ENCODE measurements at places on chromosomes 2 and 18. TPM values are rescaled to one million over a fixed set of nuclear protein-coding genes. Genes with fewer than 3 reads are reported as not detected.
A peak's percentile ranks its signal among the peaks of the same experiment; 100 is the strongest.

DNA sequence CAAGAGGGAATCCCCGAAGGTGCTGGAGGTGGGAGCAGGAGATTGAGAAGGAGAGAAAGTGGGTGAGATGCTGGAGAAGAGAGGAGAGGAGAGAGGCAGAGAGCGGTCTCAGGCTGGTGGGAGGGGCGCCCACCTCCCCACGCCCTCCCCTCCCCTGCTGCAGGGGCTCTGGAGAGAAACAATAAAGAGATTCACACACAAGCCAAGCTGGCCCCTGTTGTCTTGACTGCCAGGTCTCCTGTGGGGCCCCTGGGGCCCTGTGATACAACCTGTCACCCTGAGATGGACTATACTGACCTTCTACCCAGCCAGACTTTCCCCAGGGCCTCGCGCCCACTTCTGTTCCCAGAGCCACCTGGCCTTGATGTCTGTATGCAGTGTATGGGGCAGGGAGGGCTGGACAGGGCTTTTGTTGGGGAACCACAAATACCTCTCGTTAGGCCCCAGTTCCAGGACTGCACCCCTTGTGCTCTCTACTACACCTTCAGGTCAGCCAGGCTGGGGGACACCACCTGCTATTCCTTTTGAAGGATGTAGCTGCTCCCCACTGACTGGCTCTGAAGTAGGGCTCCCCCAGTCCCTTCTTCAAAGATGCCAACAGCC is 8.0 kb upstream of the SPEG start:
- no peak for ATAC-seq

DNA sequence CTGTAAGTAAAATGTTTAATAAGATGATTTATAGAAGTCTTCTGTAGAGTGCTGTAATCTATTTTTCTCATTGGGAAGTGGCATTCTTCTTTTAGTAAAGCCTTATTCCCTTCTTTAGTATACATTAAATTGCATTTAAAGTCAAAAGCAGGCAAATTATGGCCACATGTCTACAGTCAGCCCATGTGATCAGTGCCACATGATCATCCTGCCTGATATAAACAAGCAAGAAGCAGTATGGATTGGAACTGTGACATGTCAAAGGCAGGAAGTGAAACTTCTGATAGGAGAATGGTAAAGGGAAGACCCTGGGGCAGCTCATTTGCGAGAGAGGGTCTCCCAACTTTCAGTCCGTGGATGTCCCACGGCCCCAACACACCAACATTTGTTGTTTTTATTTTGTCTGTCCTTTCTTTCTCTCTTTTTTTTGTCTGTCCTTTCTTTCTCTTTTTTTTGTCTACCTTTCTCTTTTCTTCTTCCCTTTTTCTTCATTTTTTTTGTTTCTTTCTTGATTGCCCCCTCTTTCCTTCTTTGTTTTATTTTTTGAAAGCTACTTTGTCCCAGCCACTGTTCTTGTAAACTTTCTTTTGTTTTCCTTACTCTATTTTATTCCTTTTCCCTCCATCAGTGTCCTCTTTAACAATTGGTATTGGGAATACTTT is 154.9 kb downstream of the DTNA start:
- no peak for ATAC-seq

GRCh38 chr2:9753665-9754531 is 89.4 kb upstream of the TAF1B start:
- peak; percentile 4 for ATAC-seq

- ATAC-seq, result no peak
These were observed 56.6 kb downstream of the ZNF804A start for GRCh38 chr2:184654945-184655344.

DNA sequence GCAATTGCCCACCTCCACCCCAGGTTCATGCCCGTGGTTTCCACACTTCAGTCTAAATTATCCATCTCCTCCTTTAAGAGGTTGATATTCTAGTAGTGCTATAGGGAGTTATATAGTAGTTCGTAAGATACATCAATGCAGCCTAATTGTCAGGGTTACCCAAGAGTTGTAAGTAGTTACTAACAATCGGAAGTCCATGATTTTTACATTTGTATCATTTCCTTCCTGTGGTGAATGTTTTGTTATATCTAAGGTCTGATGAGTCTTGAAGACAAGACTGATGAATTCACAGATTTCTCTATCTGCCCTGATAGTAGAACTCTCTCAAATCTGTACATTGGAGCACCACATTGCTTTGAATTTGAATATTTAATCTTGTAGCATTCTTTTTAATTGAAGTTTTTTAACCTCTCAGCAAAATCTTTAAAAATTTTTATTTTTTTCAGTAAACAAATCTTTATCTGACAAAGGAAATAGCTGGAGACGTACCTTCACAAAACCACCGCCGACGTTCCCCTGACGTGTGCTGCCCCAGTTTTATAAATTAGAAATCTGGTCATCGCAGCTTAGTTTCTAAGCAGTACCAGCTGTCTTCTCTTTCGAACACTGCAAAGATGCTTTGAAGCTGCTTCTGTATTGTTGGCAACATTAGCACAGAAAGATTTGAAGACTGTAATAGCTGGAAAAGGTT is 264.5 kb downstream of the SOCS6 start:
- no peak for ATAC-seq

DNA sequence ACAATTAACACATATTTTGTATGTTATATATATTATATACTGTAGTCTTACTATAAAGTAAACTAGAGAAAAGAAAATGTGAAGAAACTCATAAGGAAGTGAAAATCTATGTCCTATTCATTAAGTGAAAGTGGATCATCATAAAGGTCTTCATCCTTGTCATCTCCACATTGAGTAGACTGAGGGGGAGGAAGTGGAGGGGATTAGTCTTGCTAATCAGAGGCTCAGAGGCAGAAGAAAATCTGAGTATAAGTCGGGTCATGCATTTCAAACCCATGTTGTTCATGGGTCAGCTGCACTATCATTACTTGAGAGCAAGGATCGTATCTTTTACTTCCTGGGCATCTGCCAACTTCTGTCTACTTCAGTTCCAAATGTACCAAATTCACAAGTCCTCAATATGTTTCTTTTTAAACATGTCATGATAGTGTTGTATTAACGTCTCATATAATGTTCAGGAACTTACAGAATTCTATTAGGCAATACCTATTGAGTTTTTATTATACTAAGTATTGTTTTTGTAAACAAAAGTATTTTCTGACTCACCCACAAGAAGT is 208.9 kb upstream of the BOD1L2 start:
- ATAC-seq, result no peak

- ATAC-seq, result peak; percentile 41
These were observed 42.1 kb downstream of the TPGS2 start for GRCh38 chr18:36786686-36787085.

DNA sequence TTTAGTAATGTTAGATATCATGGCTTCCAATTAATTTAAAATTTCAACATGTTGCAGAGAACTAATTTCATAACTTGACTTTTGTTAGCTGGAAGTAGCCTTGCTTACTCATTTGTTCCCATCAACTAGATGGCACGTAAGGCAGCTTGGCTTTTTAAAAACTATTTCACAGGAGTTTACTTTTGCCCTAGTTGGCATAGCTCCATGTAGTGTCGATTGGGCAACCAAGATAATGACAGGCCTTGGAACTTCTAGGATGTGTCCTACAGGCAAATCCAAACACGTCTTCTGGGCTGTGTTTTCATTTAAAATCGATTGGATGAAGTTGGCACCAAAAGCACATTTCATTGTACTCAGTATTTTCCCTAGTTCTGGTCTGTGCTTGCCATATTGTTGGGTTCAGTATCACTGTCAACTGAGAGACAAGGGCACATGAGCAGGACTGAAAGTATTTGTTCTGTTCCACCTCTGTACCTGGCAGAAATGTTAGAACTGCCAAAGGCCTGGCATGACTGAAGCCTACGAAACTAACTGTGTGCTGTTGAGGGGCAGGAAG is 29.4 kb downstream of the HADHB start:
- ATAC-seq, result peak; percentile 67

GRCh38 chr18:79794846-79795245 is 2.9 kb upstream of the KCNG2 start:
- no peak for ATAC-seq

- ATAC-seq, result no peak
These were observed 32.6 kb upstream of the APCDD1 start for GRCh38 chr18:10421859-10422258.

DNA sequence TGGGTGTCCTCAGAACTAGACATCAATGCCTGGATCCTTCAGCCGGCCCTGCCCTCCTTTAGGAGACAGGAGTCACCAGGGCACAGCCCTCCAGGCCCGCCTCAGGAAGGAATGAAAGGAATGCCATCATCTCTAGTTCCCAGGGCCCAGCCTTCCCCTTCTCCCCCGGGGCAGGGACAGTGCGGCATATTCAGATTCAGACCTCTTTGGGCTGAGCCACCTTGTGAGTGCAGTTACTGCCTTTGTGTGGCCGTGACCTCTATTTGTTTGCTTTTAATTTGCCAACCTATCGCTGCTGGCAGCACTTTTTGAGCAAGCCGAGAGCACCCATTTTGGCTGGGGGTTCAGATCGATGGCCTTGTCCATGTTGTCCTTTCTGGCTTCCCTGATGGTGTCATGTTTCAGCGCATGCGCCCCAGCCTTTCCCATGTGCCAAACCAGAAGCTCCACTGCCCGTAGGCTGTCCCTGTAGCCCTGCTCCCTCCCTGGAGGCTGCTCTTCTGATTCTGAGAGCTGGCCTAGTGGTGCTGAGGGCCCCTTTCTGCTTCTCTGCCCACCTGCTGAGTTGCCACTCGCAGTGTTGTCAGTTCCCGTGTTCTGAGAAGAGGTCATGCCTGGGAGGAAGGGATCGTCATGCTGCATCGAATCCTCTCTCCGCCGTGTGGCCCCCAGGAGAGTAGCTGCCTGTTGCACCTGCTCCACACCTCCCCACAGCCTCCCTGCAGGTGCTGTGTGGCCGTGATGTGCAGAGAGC is 10.9 kb downstream of the ANKRD23 start:
- ATAC-seq, result peak; percentile 75

- no peak for ATAC-seq
These were observed 217.2 kb downstream of the TMEM163 start for GRCh38 chr2:134501476-134502091.

- no peak for ATAC-seq
These were observed 57.3 kb downstream of the CCDC195 start for GRCh38 chr2:224658780-224659405.

The GREB1L gene
- total RNA-seq, result 1.6 TPM

The B3GNT7 gene
- total RNA-seq, result 1.2 TPM

The CD226 gene
- total RNA-seq, result 0.68 TPM

The LRATD1 gene
- total RNA-seq, result 15.4 TPM

The CCDC138 gene
- total RNA-seq, result 20.3 TPM

All from motor neuron (in vitro differentiated cells).